ENCODE measurements at places on chromosomes 4 and X.

GRCh38 chr4:171117457-171117856 lies 695.7 kb upstream of the GALNTL6 start:
- no peak for DNase-seq

GRCh38 chrX:118254611-118255010 lies 91.3 kb upstream of the WDR44 start:
- no peak for DNase-seq

DNA sequence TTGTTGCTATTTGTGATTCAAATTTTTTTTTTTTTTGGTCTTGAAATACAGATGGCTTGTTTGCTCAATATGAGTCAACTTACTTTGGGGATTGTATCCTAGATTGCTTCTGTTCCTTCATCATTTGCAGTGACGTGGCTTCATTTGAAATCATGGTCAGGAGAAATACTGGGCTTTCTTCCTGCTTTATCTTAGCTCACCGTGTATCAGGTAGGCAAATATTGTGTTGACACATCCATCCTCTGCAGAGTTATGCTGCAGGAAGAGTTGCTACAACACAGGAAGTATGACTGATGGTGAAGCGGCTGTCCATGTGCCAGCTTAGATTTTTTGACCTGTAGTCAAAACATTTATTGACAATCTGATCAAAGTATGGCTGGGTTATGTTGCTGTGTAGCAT lies 232.2 kb downstream of the C4orf33 start:
- DNase-seq, result no peak

- peak; percentile 42 for DNase-seq
Measured at GRCh38 chrX:81201671-81202455, at the start of the genes HMGN5 and SH3BGRL. Gene HMGN5 (minus strand): TSS chrX:81201913. CDS start chrX:81121549, 80,364 bp downstream. Gene SH3BGRL (plus strand): TSS chrX:81202102. CDS start chrX:81202201, 99 bp downstream.

GRCh38 chr4:38603652-38604051 lies 60.3 kb upstream of the KLF3 start:
- DNase-seq, result no peak

DNA sequence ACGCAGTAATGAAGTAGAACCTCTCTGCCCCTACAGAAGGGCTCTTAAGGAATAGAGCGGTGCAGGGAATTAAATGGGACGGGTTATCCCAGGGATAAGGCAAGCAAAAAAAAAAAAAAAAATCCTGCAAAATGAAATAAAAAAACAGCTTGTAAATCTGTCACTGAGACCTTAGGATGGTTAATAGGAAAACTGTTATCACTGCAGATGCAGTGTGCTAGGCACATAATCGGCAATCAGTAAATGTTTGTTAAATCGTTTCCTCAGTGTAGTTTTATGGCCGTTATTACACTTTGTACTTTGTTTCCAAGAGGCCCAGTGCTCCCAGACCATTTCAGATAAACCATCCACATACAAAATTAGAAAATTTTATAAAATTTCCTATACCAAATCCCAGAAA lies 1.0 kb downstream of the HNRNPH2 start:
- DNase-seq, result no peak
